Activated CD4-positive, alpha-beta T cell treated with anti-CD3 and anti-CD28 coated beads, Interleukin-2, amount 50 U/mL, for 24 hours (primary cell): ENCODE measurements at places on chromosomes 13 and 19.

DNA sequence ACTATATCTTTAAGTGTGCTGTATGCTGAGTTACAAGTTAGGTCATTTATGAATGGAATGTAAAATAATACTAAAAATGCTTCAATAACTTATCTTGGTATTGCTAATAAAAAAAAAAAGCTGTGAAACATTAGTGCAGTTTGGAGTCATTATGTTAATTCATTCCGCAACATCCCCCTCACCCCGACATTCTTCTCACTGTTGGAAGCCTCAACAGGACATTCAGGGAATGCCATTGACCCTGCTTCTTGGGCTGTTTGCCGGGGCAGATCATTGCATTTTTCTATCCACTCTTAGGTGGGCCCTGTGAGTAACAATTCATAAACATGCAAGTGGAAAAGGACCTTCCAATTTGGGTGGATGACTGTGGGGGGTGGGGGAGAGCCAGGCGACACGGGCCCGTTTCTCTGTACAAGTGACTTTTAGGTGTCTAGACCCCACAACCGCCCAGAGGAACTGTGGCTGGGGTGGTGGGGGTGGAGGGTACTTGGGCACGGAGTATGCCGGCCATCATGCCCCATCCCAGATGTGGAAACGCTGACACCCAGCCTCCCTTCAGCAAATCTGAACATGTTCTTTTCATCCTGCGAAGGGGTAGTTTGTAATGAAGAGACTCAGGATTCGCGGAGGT, 185.9 kb downstream of the ZNF536 start:
- DNase-seq, result no peak

- DNase-seq, result peak; percentile 29
Observed at GRCh38 chr19:18865973-18866799, 29.8 kb downstream of the CERS1 start.

DNA sequence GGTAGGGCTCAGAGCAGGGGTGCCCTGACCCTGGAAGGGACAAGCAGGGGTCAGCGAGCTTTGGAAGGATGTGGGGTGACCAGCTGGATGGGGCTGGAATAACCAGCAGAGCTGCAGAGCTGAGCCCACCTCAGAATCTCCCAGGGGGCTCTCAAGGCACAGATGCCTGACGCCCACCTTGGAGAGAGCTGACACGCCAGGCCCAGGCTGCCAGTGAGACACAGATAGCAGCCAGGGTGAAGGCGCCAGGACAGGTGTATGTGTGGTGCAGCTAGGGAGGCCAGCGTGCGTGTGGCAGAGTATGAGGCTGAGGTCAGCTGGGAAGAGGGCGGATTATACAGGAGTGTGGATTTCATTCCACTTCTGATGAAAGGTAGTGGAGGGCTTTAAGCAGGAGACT, 8.9 kb downstream of the AP1M1 start:
- no peak for DNase-seq

- DNase-seq, result no peak
Observed at GRCh38 chr19:15577184-15577771, 37.7 kb upstream of the CYP4F8 start.

DNA sequence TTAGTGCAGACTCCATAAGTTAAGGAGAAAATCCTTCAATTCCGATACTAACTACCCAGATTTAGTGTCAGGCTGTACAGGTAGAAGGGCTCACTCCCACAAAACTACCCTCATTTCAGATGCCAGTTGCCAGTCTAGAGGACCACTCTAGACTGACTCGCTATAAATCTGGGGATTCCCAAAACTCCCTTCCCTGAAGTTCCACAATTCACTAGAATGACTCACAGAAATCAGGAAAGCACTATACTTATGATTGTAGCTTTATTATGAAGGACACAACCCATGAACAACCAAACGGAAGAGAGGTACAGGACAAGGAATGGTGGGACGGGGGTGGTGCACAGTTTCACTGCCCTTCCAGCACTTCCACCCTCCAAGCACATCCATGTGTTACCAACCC, 321.2 kb downstream of the DIAPH3 start:
- no peak for DNase-seq

DNA sequence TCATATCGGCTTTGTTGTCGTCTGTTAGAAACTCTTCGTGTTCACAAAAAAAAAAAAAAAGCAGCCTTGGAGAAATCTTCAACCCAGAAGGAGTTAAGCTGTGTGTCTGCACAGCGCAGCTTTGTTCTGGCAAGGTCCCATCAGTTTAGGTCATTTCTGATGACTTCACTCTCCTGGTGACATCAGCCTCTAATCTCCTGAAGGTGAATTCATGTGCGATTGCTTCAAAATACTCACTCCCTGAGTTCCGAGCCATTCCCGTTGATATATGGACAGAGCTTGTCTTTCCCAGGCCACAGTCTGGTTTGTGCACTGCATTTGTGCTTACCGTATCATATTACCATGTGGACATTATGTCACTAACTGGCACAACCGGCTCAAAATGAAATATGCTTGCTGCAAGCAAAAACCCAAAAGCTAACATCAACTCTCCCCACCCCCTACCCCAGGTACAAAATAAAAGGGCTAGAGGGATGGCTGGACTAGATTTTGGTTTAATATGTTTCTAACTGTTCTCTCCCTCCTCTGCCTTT, 342.4 kb downstream of the KCNRG start:
- DNase-seq, result no peak

GRCh38 chr13:99996381-99996973, 14.9 kb downstream of the ZIC2 start:
- DNase-seq, result no peak

GRCh38 chr19:10478476-10478875, 24.7 kb downstream of the KEAP1 start:
- DNase-seq, result no peak

DNA sequence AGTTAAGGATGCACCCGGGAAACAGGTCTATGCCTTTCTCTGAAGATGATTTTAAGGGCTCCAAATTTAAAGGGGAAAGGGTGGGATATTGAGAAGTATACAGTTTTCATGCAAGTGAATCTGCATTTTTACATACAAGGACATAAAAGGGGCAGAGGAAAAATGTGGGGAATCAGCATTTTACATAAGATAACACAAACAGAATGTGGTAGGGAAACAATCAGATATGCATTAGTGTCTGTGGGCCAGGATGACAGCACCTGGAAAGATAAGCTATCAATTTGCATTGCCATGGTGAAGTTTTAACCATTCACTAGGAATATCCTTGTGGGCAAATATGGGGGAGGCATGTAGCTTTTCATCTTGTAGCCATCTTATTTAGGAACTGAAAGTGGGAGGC, 24.1 kb downstream of the IGFL3 start:
- no peak for DNase-seq

GRCh38 chr13:74134221-74134776, at the start of gene KLF12:
TSS of gene KLF12 (minus strand) at chr13:74134404.
- DNase-seq, result peak; percentile 92

DNA sequence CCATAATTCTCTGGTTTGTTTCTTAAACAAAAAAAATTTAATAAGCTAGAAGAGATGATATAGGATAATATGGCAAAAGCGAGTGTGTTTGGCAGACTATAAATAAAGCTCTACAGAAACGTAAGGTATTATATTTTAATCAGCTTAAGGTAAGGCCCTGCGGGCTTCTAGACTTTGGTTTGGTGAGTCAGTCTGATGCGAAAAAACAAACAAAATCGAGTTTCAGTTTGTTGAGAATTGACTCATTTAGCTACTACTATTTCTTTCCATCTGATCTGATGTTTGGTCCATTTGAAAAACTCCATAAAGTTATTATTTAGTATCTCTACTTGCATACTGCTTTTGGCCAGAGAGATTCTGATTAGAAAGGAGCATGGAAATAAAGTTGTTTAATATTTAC, 138.0 kb downstream of the MIPEP start:
- DNase-seq, result no peak

GRCh38 chr13:100976993-100977392, 302.4 kb upstream of the TMTC4 start:
- DNase-seq, result no peak

GRCh38 chr19:16013851-16014840, 62.1 kb upstream of the TPM4 start:
- DNase-seq, result no peak

DNA sequence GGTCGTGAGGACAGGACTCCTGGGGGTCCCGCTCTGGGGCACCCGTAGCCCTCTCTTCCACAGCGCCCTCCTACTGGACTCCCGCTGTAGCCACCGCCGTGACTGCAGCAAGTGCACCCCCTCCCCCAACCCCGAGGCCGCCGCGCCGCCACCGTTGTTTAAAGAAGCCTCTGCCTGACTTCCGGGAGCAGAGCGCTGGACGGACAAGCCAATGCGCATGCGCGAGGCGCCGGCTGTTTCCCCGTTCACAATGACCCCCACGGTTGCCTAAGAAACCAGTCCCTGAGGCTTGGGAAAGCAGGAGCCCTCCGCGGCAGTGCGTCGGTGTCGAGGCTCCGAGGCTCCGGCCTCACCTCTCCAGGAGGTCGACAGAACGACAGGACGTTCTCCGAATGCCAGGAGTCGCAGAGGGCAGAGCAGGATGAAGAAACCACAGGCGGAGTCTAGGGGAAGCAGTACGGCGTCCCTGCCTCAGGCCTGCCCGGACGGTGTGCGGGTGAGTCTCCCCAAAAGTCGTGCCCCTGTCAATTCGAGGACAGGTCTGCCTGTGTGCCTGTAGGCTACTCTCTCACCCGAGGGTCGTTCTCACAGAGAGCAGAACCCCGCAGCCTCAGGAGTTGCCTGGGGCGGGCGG, 70.5 kb upstream of the ZNF420 start:
- DNase-seq, result peak; percentile 11

DNA sequence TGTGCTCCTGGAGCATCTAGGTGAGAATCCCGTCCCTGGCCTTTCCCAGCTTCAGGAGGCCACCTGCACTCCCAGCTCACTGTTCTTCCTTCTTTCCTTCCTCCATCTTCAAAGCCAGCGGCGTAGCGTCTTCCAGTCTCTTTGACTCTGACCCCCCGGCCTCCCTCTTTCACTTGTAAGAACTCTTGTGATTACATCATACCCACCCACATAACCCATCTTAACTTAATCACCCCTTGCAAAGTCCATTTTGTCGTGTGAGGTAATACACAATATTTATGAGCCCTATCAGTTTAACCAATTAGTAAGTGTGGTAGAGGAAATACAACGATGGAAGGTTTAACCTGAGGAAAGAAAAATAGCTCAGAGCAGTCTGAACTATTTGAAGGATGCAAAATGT, 4.6 kb upstream of the CDC16 start:
- no peak for DNase-seq

DNA sequence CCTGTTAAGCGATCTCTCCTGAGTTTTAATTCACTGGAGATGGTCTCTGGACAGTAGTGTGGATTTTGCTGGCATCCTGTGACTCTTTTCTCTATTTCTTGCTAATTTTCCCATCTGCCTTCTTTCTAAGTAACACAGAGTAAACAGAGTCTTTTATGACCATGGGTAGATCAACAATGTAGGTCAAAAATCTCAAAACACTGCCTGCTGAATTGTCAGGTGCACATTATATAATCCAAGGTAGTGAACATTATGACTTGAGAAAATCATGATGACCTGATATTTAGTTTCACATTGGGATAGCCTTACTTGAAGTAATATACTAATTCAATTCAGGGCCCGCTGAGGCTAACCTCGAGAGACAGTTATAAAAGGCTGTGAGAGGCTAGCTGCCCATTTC, 180.7 kb downstream of the TDRD3 start:
- no peak for DNase-seq

DNA sequence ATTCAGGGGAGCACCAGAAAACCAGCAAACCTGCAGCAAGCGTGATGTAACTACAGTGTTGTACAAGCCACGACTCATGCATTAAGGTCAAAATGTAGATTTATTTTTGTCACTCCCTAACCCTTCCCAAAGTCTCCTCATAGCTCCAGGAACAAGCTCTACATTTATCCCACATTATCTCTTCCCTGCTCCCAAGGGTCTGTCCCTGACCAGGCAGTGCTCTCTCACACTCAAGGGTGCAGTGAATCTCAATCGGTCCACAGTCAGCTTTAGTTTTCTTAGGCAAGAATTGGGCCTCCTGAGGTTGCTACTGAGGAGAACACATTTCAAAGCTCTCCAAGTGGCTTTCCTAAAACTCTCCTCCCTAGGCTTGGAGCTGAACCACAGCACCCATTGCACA, 219.4 kb downstream of the NHLRC3 start:
- no peak for DNase-seq

GRCh38 chr19:18833849-18834643, 2.3 kb downstream of the UPF1 start:
- no peak for DNase-seq

DNA sequence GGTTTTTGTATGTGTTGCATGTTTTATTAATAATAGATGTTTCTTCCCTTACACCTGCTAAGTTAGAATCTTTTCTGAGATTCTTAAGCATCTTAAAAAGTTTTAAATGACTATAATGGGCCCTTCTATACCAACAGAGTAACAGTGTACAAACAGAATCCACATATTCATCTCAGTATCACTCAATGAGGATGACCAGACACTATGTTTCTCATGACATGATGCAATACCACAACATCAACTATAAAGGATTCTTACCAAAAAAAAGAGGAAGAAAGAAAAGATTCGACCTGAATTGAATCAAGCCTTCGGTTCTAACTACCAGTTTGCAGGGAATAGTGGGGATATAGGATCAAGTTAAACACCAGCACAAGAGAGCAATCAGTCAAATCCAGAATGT, 56.5 kb downstream of the INTS6 start:
- DNase-seq, result no peak
